ENCODE measurements at places on chromosomes 6 and 20.
A peak's percentile ranks its signal among the peaks of the same experiment; 100 is the strongest.

- no peak for DNase-seq
Observed at GRCh38 chr6:52124126-52125121, 37.0 kb upstream of the PKHD1 start.

- no peak for DNase-seq
Observed at GRCh38 chr6:161186173-161186769, 87.6 kb downstream of the AGPAT4 start.

DNA sequence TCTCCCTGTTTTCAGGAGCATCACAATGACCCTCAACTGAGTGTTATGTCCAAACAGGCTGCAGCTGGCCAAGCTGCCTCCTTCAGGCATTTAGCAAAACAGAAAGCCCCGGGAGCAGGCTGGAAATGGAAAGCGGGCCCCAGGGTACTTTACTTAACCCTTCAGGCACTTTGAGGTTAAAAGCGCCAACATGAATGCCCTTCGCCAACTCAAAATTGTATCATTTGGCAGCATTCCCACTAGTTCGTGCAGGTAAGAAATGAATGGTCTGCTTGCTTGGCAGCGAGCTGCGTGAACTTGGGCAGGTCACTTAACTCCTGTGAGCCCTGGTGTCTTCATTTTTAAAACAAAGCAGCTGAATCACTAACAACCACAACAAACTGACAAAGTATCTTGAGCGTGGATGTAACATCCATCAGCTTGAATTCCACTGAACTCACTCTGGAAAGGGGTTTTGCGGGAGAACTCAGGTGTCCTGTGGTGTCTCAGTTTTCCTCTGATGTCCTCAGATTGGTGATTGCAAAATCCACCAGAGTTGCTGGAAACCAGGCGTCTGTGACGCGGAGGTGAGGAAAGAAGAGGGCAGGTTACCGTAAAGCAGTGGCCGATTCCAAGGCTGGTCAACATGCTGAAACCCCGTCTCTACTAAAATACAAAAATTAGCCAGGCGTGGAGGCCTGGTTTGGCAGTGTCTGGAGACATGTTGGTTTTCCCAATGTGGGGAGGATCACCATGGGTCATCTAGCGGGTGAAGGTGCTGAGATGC lies 118.8 kb upstream of the ZNF217 start:
- DNase-seq, result no peak

DNA sequence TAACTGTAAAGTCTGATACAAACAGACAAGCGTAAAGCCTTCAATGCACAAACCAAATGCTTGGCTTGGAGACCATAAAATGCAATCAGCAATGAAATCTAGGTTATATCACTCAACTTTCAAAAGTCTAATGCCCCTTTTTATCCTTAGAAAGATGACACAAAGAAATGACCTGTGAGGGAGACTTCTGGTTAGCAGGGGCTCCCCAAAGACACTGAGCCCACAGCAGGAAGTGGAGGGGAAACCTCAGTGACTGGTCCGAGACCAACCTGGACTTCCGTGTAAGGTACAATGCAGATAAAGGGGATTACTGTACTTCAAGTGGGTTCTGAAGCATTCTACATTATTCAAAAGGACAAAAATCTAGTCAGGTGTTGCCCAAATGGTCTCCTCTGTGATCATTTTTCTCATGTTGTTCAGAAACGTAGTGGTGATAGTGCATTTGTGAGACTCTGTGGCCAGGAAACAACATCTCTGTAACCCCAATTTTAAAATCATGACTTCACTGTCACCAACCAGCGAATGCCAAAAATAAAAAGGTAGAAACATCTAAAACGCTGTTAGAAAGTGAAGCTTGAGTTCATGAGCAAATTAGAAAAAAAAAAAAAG lies 88.2 kb downstream of the HIVEP2 start:
- no peak for DNase-seq

GRCh38 chr6:47922391-47922790 lies 140.6 kb downstream of the OPN5 start:
- DNase-seq, result no peak

GRCh38 chr6:43376551-43376981 lies 7.1 kb upstream of the ZNF318 start:
- peak; percentile 15 for DNase-seq

GRCh38 chr6:135230711-135231468 lies 49.8 kb downstream of the MYB start:
- DNase-seq, result peak; percentile 76

DNA sequence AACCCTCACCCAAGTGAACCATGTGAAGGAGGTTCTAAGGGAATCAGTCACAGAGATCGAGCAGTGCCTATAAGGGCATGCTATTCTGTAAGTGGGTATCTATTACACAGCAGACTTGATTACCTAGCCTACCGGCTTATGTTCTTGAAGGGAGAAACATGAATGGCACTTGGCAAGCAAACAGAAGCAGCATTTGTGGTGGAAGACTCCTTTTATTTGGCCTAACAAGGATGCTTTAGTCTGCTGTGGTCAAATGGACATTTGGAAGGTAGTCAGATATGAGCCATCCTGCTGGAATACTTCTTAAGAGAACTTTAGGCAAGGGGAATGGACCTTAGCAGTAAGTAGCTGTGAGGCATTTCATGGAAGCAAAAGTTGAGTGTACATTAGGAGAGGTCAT lies 126.3 kb downstream of the COL12A1 start:
- no peak for DNase-seq
